ENCODE measurements at places on chromosomes 4 and X.

DNA sequence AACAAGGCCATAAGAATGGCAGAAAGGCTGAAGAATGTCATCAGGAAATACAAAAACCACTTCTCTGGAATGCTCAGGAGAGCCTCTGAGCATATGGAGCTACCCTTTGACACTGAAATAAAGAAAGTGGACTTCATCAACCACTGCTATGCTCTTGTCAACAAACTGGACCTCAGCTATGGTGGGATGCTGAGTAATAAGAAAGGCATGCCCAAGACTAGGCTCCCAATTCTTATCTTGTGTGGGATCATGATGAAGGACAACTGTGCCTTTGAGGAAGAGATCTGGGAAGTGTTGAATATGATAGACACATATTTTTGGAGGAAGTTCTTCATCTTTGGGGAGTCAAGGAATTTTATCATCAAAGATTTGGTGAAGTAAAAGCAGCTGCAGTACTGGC lies 86.9 kb upstream of the MAGEB16 start:
- peak; percentile 17 for DNase-seq

- no peak for DNase-seq
Measured at GRCh38 chr4:80913381-80913780, 117.1 kb upstream of the BMP3 start.

DNA sequence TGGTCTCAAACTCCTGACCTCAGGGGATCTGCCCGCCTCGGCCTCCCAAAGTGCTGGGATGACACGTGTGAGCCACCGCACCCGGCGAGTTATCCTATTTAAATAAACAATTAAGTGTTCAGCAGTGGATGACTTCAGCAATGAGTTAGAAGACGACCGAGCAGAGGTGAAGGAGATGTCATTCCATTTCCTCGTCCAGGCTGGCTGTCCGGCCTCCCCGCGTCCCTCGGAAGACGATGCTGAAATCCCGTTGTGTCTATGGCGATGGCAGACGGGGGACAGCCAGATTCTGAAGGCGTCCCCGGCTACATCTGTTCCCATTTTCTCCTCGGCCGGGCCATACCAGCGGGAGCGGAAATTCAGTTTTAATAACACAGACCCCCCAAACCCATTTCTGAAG lies 209.8 kb downstream of the CRLF2 start:
- DNase-seq: no peak

GRCh38 chr4:35025152-35025834 lies 1219.0 kb downstream of the ARAP2 start:
- no peak for DNase-seq

- DNase-seq: no peak
Measured at GRCh38 chr4:166518315-166518714, 645.3 kb downstream of the TLL1 start.

GRCh38 chrX:129642641-129643040 lies 12.1 kb downstream of the APLN start:
- no peak for DNase-seq

DNA sequence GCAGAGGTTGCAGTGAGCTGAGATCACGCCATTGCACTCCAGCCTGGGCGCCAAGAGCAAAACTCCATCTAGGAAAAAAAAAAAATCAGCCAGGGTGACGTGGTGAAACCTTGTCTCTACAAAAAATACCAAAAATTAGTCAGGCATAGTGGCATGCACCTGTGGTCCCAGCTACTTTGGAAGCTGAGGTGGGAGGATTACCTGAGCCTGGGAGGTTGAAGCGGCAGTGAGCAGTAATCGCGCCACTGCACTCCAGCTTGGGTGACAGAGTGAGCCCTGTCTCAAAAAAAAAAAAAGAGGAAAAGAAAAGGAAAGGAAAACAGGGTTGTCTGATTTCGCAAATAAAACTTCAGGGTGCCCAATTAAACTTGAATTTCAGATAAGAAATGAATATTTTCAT lies 106.1 kb downstream of the RBM47 start:
- no peak for DNase-seq

GRCh38 chrX:2974961-2975360 lies 31.4 kb upstream of the ARSH start:
- peak; percentile 3 for DNase-seq

GRCh38 chrX:2628751-2629315 lies 62.3 kb upstream of the CD99 start:
- DNase-seq: no peak

DNA sequence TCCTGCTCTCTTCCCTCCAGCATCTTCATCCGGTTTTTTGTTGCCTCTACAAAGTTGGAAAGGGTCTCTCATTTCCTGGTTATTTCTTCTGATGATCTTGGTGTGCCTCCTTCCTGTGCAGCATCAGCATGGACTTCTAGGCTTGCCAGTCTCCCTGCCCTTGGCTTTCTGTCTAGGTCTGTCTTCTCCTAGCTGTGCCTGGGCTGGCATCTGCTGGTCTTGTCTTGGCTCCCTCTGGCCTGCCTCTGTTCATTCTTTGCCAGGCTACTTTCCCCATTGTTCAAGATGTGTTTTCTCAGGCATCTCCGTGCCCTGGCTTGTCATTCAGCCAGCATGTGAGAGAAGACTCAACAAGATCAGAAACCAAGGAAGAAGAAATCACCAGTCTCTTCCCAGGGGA lies 9.7 kb downstream of the ZNF275 start:
- no peak for DNase-seq

DNA sequence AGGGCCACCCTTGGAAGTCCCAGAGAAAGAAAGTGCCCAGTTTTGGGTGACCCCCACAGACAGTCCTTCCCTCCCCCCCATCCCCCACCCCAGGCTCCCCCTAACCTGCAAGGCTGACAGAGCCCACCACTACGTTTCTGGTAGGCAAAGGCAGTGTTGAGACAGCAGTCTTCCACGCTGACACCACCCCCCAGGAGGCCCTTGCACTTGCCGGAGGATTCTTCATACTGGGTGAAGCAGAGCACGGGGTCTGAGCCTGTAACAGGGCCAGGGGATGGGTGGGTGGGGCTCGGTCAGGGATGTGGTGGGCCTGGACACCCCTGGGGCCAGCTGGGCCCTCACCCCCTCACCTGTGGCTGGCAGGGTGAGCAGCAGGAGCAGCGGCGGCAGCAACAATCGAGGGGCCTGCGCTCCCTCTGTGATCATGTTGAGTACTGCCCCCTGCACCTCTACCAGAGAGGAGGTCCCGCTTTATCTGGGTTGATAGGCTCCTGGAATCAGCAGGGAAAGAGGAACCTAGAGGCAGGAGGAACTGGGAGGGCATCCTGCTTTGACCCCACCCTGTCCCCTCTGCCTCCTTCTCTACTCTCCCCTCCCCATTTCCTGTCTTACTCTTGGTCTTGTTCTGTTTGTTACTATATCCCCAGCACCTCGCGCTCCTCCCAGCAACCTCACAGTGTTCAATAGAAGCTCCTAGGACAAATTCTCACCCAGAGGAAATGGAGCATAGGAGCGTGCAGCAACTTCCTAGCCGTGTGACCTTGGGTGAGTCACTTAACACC lies at the start of gene CFP:
Gene CFP, minus strand, starts transcription at position 512 of the 782 bp plus-strand sequence. Its CDS starts 86 bp downstream, at position 426.
- DNase-seq: no peak

- peak; percentile 37 for DNase-seq
Measured at GRCh38 chr4:2322841-2323240, 60.9 kb upstream of the MXD4 start.

GRCh38 chr4:156378033-156378665 lies 424.5 kb upstream of the CTSO start:
- DNase-seq: peak; percentile 15

GRCh38 chr4:85953651-85954018 lies 406.2 kb downstream of the MAPK10 start:
- DNase-seq: no peak

DNA sequence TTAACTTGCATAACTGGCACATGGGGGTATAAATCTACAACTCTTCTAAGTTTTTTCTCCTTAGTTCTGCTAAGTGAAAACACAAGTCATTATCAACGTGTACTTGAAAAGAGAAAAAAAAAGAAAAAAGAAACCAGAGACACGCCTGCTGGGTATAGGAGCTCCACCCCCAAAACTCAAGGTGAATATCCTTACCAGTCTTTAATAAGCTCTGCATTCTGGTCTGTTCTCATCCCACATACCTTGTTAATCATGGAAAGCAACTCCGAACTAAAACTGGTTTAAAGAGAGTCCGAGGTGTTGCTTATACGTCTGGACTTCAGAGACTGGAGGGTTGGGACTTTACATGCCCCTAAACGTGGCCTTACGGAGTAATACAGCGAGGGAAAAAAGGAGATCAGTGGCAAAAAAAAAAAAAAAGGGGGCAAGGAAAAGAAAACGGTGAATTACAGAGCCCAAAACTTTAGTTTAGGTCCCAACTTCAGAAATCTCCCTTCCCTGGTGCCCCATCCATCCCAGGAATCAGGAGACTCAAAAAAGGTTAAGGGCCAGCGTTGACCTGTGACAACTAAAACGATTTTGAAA lies 1.0 kb downstream of the PGRMC2 start:
- DNase-seq: peak; percentile 65

- peak; percentile 63 for DNase-seq
Measured at GRCh38 chrX:40278340-40279090, 180.8 kb upstream of the BCOR start.

GRCh38 chrX:40570346-40571093 lies 10.2 kb upstream of the ATP6AP2 start:
- no peak for DNase-seq

DNA sequence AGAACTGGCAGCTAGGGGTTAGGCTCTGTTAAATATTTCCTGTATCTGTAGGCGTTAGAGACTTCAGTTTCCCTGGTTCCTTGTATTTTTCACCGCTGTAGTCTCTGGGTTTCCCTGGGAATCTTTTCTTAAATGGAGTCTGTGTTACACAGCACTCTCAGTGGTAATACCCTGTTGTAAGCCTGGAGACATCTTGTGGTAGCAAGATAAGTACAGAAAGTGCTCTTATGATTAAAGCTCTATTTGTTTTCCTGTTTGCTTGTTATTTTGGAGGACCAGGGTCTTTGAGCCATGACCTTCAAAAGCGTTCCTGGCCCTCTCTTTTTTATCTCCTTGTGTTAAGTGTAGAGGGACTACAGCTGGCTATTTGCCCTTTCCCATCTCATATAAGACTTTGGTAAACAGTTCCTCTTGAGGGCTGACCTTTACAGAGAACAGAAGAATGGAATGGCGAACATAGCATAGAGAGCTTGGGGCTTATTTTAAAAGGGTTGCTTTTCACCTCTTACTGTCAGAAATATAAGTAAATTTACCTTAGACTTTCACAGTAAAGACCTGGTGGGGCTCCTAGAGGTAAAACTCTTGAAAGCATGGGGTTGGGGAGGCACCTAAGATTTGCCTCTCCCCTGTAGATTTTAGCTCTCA lies 782.5 kb downstream of the FAT4 start:
- no peak for DNase-seq

DNA sequence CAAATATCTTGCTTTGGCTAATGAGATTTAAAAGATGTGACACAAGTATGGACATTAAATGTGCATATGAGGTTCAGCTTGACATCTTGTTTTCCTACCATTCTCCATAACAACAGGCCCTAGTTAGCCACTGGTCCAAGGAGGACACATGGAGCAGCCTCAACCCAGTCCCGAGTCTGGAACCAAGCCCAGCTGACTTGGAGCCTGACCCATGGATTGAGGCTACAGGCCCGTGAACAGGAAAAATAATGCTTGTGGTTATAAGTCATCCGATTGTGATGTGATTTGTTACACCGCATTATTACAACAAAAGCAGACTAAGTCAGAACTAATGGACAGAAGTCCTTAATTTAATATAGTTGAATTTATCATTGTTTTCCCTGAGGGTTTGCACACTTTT lies 123.2 kb upstream of the BANK1 start:
- no peak for DNase-seq

DNA sequence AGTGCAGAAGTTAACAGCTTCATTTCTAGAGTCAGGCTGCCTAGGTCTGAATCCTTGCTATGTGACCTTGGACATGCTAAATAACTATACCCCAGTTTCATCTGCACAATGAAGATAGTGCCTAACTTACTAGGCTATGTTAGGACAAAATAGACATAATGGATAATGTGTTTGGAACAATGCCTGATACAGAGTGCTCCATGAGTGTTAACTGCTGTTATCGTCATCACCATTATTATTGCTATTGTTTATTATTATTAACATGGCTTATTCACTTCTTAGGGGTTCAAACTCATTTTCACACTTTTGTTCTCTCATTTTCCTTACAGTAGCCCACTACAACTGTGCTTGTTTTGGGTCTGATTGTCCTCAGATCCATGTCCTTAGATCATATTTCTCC lies 467.7 kb downstream of the SH2D1A start:
- no peak for DNase-seq

GRCh38 chr4:42655921-42656678 lies 805 bp downstream of the ATP8A1 start:
- peak; percentile 3 for DNase-seq

DNA sequence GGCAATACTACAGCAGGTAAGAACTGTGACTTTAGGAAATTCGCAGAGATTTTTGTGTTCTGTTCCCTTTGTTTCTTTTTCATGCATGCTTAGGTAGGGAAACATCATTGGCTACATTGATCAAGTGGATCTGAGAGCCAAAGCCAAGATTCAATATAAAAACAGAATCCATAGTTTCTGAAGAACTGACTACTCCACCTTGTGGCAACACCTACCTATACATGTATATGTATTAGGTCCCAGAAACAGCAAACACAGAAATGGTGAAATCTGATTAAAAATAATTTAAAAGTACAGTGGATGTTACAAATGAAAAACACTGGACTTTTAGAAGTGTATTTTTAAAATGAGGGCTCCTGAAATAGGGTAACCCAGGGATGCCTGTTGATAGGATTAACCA lies 322.6 kb upstream of the MAOA start:
- no peak for DNase-seq

- no peak for DNase-seq
Measured at GRCh38 chrX:51804741-51805140, 61.5 kb downstream of the GSPT2 start.

DNA sequence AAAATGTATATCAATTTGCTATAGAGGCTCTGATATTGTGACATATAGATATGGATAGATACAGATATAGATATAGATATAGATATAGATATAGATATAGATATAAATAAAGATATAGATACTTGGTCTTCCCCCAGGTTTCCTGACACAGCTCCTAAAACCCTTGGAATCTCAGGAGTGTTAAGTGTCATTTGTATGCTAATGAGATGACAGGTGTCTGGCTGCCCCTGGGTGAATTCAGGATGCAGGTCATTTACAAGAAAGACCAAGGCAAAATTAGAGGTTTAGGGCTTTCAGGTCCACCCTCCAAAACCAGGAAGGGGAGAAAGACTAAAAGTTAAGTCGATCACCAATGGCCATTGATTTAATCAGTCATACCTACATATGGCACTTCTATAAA lies 1034.8 kb downstream of the PDHA2 start:
- no peak for DNase-seq

DNA sequence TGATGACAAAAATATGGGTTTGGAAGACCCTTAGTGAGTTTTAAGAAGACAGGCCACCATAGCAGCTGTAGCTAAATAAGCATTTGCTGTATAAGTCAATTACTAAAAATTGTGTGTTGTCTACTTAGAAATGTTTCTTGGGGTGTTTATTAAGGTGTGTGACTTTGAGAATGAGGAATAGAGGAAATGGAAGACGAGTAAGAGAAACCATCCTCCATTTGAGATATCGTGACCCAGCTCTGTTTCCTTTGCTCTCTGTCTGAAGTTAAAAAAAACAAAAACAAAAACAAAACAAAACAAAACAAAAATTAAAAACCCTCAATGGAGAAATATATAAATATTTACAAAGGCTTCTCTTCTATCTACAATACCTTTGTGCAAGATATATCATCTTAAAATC lies 41.7 kb upstream of the FAM9C start:
- no peak for DNase-seq
